Fibroblast of lung (primary cell): ENCODE measurements at places on chromosomes 3 and 15. TPM values are rescaled to one million over a fixed set of nuclear protein-coding genes. Genes with fewer than 3 reads are reported as not detected.
A peak's percentile ranks its signal among the peaks of the same experiment; 100 is the strongest.

DNA sequence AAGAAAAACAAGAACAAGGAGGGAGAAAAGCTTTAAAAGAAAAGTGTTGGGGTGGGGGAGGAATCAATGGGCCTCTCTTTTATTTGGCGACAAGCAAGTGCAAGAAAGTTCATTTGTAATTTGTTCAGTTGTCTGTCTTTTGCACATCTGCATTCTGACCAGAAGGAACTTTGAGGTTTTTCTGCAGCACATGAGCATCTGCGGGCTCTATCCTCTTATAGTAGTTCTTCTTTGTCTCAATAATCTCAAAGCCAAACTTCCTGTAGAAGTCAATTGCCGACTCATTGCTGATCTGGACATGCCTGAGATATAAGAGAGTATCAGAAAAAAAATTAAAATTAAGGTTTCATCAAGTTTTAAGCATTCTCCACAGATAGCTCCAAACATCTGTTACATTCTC is 24.4 kb downstream of the NAA50 start:
- DNase-seq, result no peak
- no peaks in the 10 kb centered on the region for H3K27me3 ChIP-seq
- H3K36me3 ChIP-seq, result peaks cover 2% of the 10 kb centered on the region
- no peak overlapping the region for H3K4me3 ChIP-seq
- no peak overlapping the region for H3K27ac ChIP-seq
- no peaks in the 10 kb centered on the region for H3K4me1 ChIP-seq

The ALPK3 gene
- 0.26 and 0.50 TPM in 2 replicates for total RNA-seq

- H3K27me3 ChIP-seq, result no peaks in the 10 kb centered on the region
- H3K36me3 ChIP-seq, result no peaks in the 10 kb centered on the region
- H3K4me3 ChIP-seq, result no peak overlapping the region
- peak; percentile 64 for DNase-seq
- no peaks in the 10 kb centered on the region for H3K4me1 ChIP-seq
Observed at GRCh38 chr15:52306270-52306669, 10.7 kb upstream of the MYO5C start.

- peaks cover 5% of the 10 kb centered on the region for H3K4me1 ChIP-seq
- no peak overlapping the region for H3K4me3 ChIP-seq
- H3K27me3 ChIP-seq, result no peaks in the 10 kb centered on the region
- H3K36me3 ChIP-seq, result no peaks in the 10 kb centered on the region
- no peak overlapping the region for H3K27ac ChIP-seq
Observed at GRCh38 chr15:64634576-64635498, 140.6 kb downstream of the RBPMS2 start.

DNA sequence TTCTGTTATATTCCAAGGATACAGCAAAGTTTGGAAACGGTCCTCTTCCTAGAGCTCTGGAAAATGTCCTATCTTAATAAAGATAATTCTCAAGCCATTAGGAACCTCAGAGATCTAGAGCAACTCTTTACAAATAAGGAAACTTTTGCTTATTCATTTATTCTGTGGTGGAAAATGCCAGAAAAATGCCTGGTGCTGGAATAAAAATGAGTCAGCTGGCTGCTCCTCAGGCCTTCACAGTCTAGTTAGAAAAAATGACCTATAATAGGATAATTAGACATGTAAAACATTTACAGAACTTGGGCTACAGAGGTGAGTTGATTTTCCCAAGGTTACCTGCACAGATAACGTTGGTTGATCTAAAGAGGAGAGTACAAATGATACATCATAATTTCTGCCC is 372.5 kb downstream of the NLGN1 start:
- H3K4me3 ChIP-seq, result no peak overlapping the region
- no peaks in the 10 kb centered on the region for H3K4me1 ChIP-seq
- no peaks in the 10 kb centered on the region for H3K36me3 ChIP-seq
- peak; percentile 33 for DNase-seq
- H3K27ac ChIP-seq, result no peak overlapping the region
- no peaks in the 10 kb centered on the region for H3K27me3 ChIP-seq

- H3K4me1 ChIP-seq, result no peaks in the 10 kb centered on the region
- no peak for DNase-seq
- no peak overlapping the region for H3K27ac ChIP-seq
- H3K4me3 ChIP-seq, result no peak overlapping the region
- no peaks in the 10 kb centered on the region for H3K27me3 ChIP-seq
- peaks cover 39% of the 10 kb centered on the region for H3K36me3 ChIP-seq
Observed at GRCh38 chr3:52472239-52473000, 17.0 kb downstream of the NISCH start.

The MYLK gene
- total RNA-seq, result 740 and 941 TPM in 2 replicates

GRCh38 chr3:197546307-197547085 is 9.3 kb downstream of the BDH1 start:
- H3K36me3 ChIP-seq, result no peaks in the 10 kb centered on the region
- H3K27me3 ChIP-seq, result no peaks in the 10 kb centered on the region
- H3K4me3 ChIP-seq, result no peak overlapping the region

DNA sequence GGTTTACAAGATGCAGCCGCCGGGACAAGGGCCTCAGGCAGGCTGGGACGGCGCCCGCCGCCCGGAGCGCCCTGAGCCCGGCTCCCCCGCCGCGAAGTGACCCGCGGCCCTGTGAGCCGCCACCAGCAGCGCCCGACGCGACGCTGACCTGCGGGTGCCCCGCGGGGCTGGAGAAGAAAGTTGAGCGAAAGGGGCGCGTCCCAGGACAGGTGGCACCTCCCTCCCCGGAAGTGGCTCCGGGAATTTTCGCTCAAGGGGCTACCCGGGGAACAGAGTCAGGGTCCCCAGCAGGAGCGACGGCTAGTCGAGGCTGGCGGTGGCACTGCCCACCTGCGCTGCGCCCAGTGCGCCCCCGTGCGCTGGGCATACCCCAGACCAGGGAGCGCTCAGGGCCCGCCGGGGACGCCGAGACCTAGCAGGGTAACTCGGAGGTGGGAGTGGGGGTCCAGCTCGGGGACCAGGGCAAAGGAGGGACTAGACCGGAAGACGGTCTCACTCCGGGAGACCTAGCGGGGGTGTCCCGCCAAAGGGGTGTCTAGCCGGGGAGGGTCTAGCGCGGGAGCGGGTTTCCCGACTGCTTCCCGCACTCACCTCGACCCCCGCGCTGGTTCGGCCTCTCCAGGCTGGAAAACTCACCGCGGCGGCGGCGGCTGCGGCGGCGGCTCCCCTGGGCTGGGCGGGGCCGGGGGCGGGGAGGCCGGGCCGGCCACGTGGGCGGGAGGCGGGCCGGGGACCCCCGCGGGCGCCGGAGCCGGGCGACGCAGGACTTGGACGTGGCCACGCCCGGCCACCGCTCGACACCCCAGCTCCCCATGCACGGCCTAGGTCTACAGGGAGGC is 18.4 kb downstream of the SPATA12 start:
- DNase-seq, result peak; percentile 34
- peaks cover 30% of the 10 kb centered on the region for H3K27me3 ChIP-seq
- H3K27ac ChIP-seq, result no peak overlapping the region
- no peaks in the 10 kb centered on the region for H3K36me3 ChIP-seq
- H3K4me1 ChIP-seq, result no peaks in the 10 kb centered on the region
- H3K4me3 ChIP-seq, result peak overlapping the region; percentile 67

The NCK1 gene
- total RNA-seq, result 53.2 and 59.5 TPM in 2 replicates

GRCh38 chr3:13927295-13927694 is 47.4 kb upstream of the WNT7A start:
- H3K27ac ChIP-seq, result no peak overlapping the region
- H3K4me1 ChIP-seq, result no peaks in the 10 kb centered on the region
- DNase-seq, result no peak
- no peak overlapping the region for H3K4me3 ChIP-seq
- no peaks in the 10 kb centered on the region for H3K27me3 ChIP-seq

The SCAPER gene
- total RNA-seq, result 5.6 and 9.1 TPM in 2 replicates

GRCh38 chr15:45715528-45715927 is 80.7 kb downstream of the SQOR start:
- peaks cover 2% of the 10 kb centered on the region for H3K4me1 ChIP-seq
- H3K27ac ChIP-seq, result no peak overlapping the region
- H3K27me3 ChIP-seq, result peaks cover under 1% of the 10 kb centered on the region
- no peaks in the 10 kb centered on the region for H3K36me3 ChIP-seq
- H3K4me3 ChIP-seq, result no peak overlapping the region
- peak; percentile 47 for DNase-seq

GRCh38 chr3:95177096-95177495 is 1114.2 kb downstream of the NSUN3 start:
- H3K27me3 ChIP-seq, result no peaks in the 10 kb centered on the region
- no peak overlapping the region for H3K27ac ChIP-seq
- H3K4me3 ChIP-seq, result no peak overlapping the region
- no peaks in the 10 kb centered on the region for H3K4me1 ChIP-seq

DNA sequence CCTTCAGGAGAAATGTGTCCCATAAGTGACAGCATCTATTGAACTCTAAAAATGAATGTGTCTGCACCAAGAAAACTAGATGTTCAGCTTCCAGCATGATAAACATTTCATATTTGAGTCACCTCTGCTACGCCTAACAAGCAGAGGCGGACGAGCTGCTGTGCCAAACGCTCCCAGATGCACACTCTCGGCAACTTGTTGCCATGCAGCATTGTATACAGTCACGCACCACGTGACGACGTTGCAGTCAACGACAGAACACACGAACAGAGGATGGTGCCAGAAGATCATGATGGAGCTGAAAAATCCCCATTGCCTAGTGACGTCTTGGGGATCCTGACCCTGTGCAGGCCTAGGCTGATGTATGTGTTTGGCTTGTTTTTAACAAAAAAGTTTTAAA is 137.5 kb downstream of the XXYLT1 start:
- H3K27ac ChIP-seq, result peak overlapping the region; percentile 66
- no peak overlapping the region for H3K4me3 ChIP-seq
- H3K36me3 ChIP-seq, result no peaks in the 10 kb centered on the region
- no peaks in the 10 kb centered on the region for H3K27me3 ChIP-seq
- DNase-seq, result peak; percentile 90
- peaks cover 4% of the 10 kb centered on the region for H3K4me1 ChIP-seq

- no peaks in the 10 kb centered on the region for H3K36me3 ChIP-seq
- no peak overlapping the region for H3K27ac ChIP-seq
- H3K27me3 ChIP-seq, result no peaks in the 10 kb centered on the region
- peaks cover 12% of the 10 kb centered on the region for H3K4me1 ChIP-seq
- no peak for DNase-seq
- no peak overlapping the region for H3K4me3 ChIP-seq
Observed at GRCh38 chr3:172679599-172679998, 31.3 kb downstream of the NCEH1 start.
